ENCODE measurements at places on chromosomes 5 and 9. TPM values are rescaled to one million over a fixed set of nuclear protein-coding genes. Genes with fewer than 3 reads are reported as not detected.
A peak's percentile ranks its signal among the peaks of the same experiment; 100 is the strongest.

Gene LHFPL2
- 39.6 TPM for polyA plus RNA-seq

Gene KIAA0825
- 2.1 TPM for polyA plus RNA-seq

Gene STPG3
- polyA plus RNA-seq, result not detected

DNA sequence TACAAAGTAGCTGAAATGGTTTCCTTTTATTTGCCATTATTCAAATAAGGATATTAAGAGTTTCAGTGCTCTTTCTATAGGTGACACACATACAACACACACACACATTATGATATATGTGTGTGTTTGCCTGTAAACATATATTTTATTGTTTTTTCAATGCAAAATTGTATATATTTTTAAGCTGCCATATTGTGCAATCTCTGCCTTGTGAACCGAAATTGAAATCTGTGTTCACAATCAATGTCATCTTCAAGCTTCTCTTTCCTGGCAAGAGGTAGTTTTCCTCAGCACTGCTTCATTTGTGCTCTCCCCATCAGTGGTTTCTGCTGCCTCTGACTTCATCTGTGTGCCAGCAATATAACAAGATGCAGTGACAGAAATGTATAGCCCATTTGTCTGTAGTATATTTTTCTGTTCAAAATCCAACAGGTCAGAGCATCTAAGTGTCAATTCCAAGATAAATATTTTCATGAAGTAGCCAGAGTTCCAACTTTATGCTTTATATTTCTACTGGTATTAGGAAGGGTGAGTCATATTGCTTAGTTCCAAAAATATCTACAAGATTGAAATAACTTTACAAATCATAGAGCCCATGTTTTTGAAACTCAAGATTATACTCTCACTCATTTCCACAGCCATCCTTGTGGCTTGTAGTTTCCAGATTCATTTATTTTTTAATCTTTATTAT is 1704.8 kb upstream of the CDH9 start:
- DNase-seq, result peak; percentile 1

DNA sequence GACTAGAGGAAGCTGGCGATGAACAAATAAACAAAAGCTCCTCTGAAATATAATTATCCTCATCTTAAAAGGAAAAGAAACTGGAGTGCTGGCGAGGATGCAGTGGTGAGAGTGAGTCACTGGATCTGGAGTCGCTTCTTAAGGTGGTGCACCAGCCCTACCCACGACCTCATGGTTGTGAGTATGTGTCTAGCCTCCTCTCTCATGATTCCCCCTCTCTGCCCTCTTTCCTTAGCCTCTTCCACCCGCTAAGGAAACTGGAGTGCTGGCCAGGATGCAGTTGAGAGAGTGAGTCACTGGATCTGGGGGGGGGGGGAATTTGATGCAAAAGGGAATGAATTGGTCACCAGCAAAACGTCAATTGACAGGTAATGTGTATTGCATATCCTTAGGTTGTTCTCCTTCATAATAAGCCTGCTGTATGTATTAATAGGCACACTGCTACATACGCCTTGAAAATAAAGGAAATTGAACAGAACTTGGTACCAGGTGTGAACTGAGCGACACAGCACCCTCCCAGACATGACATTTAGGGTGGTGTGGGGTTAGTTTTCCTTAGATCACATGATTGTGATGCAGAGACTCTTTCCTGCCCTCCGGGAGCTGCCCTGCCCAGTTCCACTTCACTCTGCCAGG is 36.3 kb upstream of the EBF1 start:
- no peak for DNase-seq

DNA sequence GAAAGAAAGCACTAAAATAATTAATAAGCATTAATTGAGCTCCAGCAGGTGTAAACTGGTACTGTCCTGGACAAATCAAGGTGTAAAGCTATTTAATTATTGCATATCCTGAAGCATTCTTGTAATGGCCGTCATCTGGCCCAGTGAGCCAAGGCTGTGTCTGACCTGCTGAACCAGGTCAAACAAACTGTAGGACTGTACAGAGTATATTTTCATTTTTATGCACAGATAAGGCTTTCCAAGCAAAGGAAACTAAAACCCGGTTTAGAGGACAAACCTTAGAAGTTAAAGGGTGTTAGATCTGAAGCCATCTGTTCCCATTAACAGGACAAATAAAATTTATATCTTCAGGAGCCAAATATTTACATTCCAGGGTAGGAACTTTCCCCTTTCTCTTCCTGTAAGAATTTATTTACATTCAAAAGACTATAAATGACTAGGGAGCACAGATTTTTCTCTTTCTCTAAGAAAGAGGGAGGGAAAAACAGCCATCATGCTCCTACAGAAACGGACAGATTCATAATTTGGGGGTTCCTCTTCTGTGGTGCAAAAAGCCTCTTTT is 69.8 kb downstream of the ESM1 start:
- DNase-seq, result no peak

DNA sequence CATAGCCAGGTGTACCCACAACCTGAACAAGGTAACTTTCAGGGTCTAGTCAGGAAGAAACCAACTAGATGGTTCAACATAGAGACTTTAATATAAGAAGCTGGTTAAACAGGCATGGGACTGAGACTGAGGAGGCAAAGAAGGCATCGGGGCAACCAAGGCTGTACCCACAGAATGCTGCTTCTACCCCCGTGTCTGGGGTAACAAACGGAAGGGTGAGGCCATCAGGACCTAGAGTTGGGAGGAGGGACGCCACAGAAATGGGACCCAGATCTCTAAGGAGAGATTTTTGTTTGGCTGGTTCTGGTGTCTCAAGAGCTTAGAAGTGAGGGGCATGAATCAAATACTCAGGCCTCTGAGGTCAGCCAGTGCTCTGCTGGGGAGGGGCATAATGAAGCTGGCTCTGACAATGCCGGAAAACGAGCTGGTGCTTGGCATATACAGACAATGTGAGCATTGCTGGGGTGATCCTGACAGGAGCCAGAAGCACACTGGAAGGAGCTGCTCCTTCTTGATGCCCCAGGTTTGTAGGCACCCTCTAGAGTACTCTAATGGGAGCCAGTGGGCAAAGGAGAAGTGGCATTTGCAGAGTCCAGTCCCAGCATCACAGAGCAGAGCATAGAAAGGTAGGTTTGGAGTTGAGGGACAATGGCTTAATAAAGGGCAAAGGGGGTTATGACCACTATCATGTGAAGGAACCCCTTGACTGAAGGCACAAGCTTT is 3.7 kb downstream of the MLANA start:
- DNase-seq, result no peak

DNA sequence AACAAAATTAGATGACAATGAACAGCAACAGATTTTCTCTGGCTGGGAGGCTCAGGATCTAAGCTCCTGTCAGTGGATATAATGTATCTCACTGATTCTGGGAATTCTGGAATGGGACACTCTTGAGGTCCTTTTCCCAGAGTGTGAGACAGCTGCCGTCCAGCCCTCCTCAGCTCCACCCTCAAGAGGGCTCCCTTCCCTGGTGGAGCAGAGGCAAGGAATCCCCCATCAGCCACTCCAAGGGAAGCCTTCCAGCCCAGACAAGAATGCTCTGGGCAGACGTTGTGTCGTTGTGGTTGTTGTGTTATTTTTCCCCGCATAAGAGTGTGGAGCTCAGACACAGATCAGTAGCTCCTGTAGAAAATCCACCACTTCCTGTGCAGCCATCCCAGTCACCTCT is 47.7 kb upstream of the ATP10B start:
- DNase-seq, result no peak

DNA sequence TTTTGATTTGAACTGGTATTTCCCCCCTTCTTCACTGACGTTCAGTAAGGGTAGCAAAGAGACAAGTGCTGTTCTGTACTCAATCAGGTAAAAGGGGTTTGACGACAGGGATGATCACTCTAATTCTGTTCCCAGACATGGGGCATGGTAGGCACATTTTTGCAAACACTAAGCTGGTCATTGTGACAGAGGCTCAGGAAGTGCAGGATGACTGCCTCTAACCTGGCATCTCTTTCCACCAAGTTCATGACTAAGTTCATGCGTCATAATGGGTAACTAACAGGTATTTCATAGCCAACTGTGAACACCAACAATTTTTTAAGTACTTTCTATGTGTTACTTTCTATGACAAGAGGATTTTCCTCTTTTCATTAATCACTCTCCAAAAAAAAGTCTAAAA is 166.5 kb downstream of the MAPKAP1 start:
- no peak for DNase-seq

- DNase-seq, result no peak
Observed at GRCh38 chr5:17511775-17512325, 6.3 kb upstream of the TAF11L3 start.

GRCh38 chr9:92455217-92455616 is 27.1 kb downstream of the ASPN start:
- DNase-seq, result no peak

DNA sequence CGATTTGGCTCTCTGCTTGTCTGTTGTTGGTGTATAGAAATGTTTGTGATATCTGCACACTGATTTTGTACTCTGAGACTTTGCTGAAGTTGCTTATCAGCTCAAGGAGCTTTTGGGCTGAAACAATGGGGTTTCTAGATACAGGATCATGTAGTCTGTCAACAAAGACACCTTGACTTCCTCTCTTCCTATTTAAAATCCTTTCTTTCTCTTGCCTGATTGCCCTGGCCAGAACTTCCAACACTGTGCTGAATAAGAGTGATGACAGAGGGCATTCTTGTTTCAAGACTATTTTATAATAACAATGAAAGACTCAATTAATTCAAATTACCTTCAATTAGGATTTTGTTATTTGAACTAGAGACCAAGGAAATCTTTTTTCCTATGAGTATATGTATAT is 692.5 kb downstream of the PRR16 start:
- no peak for DNase-seq

DNA sequence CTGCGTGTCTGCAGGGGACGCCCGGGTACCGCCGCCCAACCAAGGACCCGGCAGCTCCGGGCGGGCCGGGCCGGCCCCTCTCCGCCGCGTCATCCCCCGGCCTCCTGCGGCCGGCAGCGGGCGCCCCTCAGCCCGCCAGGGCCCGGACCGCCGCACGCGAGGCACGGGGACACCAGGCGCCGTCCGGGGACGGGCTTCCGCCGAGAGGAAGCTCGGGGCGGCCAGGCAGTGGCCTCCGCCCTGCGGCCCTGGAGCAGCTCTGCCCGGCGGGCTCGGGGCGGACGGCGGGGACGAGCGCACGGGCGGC is 373 bp downstream of the FBXW5 start:
- no peak for DNase-seq
